ENCODE measurements at places on chromosomes 7 and 10.
A peak's percentile ranks its signal among the peaks of the same experiment; 100 is the strongest.

DNA sequence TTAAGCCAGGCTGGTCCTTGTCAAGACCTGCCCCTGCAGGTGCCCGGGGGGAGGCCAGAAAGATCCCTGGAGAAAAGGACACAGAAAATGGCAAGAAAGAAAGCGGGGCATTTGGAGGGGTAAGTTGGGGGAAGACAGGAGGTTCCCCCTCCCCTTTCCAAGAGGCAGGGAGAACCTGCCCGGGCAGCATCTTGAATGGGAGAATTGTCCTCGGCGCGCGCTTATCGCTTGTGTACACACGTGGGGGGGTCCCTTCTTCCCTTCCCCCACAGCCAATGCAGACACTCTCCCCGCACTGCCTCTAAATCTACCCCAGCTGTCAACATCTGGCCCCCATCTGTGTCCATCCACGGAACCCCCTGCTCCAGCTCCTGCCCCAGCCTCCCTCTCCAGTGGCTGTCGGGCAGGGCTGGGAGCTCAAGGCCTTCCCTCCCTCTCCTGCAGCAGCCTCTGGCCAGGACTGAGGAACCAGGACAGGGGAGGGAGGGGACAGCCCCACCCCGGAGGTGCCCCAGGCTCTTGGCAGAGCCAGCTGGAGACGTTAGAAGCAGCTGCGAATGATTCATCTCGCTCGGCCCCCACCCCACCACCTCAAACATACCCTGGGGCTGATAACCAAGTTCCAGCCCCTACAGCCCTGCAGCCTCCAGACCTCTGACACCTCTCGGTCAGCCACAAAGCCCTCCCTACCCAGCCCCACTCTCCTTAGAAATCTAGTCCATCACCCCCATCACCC lies 25.3 kb downstream of the EPHB4 start:
- DNase-seq, result no peak

DNA sequence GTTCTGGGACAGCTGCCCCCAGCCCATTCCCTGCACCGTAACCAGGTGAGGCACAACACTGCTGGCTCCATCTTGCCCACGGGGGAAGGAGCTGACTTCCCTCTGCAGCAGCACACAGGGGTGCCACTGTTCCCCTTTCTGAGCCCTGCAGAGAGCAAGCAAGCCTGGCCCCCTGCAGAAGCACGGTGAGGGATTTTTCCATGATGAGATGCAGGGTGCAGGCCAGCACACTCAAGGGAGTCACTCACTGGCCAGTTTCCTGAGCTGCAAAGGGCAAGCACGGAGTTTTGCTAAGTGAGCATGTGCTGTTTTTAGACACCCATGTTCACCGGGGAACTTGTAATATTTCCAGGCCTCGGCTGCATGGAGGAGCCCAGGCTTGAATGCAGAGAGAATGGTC lies 176.6 kb downstream of the PIP4K2A start:
- no peak for DNase-seq

DNA sequence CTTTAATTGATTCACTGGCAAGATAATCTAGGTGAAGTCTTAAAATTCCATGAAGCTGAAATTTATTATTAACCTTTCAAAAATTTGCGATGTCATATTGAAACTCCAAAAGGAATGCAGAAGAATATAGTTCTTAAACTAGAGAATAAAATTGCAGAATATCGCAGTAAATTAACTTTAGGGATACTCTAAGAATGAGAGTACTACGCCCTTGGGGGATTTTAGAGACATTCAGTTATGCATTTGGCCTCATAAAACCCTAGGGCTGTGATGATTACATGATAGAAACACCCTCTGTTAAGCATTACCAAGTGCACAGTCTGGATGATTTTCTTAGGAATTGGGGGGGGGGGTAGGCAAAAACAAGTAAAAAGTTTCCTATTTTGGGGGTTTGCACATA lies 3.7 kb downstream of the WNT2 start:
- DNase-seq, result no peak

- no peak for DNase-seq
Observed at GRCh38 chr10:86790394-86790793, 34.0 kb downstream of the BMPR1A start.

GRCh38 chr10:101066146-101066895 lies 4.5 kb downstream of the KAZALD1 start:
- peak; percentile 30 for DNase-seq

DNA sequence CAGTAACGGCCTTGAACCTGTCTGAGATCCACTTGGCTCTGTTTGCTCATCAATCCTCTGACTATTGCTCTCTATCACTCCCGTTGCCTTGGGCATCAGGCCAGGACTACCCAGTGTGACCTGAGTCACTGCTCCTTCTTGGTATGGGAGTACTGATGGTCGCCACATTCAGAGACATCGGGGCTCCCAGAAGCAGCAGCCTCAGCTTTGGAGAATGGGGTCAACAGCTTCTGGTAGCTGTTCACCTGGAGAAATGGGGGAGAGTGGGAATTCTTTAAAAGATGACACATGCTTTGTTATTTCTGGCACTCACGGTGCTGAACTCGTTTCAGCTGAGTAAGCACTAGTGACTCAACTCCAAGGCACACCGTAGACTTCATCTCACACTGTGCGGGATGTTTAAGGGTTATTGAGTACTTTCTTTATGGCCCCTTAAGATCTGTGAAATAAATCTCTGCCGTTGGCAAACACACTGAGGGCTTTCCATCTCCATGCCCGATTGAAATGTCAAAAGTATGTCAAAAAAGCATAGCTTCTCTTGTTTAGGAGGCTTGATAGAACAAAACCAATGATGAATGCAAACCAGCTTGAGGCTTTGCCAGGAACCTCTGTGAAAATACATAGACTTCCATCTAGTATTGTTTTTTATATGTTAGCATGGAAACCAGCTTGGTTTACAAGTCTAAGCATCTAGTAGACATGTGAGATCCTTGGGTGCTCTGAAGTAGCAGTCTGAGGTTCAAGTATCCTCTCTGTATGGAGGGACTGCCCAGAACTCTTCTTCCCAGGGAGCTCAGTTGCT lies 333.1 kb downstream of the CXCL12 start:
- DNase-seq, result peak; percentile 69

- DNase-seq, result peak; percentile 54
Observed at GRCh38 chr10:102300278-102300843, 55.0 kb downstream of the GBF1 start.

GRCh38 chr10:67629461-67629971 lies 66.5 kb downstream of the CTNNA3 start:
- DNase-seq, result peak; percentile 13

- no peak for DNase-seq
Observed at GRCh38 chr7:78521961-78522360, 723.4 kb downstream of the PHTF2 start.

DNA sequence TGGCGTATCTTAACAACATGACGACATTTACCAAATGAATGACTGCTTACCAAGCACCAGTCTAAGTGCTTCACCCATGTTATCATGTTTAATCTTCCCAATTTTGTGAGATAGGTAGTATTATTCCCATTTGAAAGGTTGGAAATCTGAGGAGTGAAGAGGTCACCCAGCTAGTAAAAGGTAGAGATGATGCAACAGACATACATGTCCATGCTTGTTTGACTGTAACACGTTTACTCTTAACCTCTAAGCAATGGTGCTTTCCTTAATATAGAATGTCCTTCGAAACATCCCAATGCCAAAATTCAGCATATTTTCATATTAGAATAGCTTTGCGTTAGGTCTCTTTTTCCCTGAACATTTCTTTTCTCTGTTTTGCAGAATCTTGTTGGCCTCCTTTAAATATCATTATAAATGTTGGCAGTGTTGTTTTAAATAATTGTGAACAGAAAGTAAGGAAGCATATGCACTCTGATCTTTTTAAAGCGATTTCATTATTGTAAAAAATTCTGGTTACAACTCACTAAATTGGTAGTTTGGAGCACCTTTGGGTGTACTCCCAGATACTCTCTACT lies 722.8 kb downstream of the AUTS2 start:
- DNase-seq, result no peak

DNA sequence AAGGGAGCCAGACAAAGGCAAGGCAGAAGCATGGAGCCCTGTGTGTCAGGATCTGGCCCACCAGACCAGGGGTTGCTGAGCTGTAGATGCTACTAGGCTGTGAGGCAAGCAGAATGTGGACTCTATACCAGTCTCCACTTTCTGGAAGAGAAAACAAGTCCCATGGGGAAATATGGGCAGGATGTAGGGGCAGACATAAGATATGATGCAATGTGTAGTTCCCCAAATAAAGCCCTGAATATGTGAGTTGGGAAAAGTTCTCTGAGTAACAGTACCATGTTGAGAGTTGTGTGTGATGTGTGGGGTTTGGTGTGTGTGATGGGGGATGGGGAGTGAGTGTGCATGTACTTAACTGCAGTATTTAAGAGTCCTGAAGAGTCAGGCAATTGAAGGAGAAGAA lies 62.3 kb downstream of the NPSR1 start:
- DNase-seq, result no peak

GRCh38 chr10:101766753-101767599 lies 8.9 kb downstream of the FGF8 start:
- DNase-seq, result no peak

DNA sequence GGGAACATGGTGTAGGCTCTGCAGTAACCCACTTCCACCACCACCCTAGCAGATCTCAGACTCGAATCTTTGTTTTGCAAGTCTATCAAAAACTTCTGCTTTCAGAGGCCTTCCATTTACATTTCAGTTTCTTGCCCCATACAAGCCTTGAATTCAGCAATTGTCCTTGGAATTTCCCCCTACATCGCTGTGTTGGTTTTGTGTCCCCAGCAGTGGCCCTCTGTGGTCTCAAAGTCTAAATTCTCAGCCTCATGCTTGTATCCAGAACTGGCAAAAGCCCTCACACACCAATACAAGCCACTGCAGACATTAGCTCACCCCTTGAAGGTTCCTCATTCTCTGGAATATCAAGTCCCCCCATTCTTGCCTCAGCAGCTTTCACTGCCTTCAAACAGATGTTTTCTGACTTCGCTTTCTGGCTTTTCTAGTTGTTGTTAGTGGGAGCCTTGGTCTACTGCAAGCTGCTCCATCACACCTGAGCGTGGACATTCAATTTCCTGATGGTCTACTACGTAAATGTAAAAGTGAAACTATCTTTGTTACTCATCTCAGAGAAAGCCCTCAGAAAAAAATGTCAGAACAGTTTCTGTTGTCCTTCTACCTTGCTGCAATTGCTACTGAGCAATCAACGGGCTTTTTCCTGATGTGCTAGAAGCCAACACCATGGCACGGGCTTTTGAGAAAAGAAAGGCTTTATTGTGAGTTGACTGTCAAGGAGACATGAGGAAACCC lies 1.8 kb upstream of the NUB1 start:
- DNase-seq, result no peak

DNA sequence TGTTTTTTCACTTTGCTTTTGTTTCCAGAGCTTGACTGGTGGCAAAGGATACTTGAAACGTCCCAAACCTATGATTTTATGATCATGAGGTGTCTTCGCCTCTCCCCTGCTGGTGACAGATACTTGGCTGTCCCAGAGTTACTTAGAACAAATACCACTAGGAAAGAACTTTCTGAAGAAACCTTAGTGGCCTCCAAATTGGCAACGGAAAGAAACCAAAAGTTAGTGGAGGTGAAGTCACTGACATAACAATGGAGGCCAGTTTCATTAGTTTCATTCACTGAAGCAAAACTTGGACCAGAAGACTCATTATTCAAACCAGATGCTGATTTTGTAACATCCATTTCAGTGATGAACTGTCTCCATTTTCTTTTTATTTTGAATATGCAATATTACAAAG lies 68.6 kb downstream of the JAZF1 start:
- DNase-seq, result peak; percentile 28

- DNase-seq, result no peak
Observed at GRCh38 chr7:101615446-101615845, 13.7 kb downstream of the MYL10 start.

- no peak for DNase-seq
Observed at GRCh38 chr10:17865351-17865750, 56.2 kb downstream of the MRC1 start.

DNA sequence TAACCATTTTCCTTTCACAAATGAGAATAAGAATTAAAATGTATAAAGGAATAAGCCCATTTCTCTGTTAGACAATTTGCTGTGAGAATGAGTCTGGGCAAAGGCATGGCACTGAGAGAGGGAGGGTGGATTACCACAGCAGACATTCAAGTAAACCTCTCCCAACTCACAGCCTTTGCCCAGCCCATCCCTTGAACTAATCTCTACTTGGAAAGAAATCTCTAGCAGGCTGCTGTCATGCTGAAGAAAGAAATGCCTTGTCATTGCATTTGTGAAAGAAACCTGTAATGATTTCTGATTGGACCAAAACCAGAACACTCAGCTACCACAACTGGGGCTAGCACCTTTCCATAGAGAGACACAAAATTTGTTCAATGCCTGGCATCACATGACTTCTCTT lies 39.2 kb downstream of the CH25H start:
- no peak for DNase-seq

- DNase-seq, result no peak
Observed at GRCh38 chr10:57035310-57035709, 674.3 kb upstream of the ZWINT start.

DNA sequence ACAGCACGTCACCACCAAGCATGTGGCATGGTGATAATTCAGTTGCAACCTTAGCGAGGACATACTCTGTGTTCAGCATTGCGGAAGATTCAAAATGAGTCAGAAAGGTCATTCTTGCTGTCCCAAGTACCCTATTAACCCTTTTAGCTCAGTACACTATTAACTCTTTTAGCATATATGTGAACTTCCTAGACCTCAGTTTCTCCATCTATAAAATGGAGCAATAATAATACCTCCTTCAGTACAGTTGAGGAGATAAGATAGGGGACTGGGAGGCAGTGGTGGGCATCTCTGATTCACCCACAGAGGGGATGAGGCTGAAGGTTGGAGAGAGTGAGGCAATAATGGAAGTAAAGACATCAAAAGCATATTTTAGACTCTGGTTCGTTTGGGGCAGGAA lies 67.3 kb downstream of the XRCC2 start:
- DNase-seq, result no peak

DNA sequence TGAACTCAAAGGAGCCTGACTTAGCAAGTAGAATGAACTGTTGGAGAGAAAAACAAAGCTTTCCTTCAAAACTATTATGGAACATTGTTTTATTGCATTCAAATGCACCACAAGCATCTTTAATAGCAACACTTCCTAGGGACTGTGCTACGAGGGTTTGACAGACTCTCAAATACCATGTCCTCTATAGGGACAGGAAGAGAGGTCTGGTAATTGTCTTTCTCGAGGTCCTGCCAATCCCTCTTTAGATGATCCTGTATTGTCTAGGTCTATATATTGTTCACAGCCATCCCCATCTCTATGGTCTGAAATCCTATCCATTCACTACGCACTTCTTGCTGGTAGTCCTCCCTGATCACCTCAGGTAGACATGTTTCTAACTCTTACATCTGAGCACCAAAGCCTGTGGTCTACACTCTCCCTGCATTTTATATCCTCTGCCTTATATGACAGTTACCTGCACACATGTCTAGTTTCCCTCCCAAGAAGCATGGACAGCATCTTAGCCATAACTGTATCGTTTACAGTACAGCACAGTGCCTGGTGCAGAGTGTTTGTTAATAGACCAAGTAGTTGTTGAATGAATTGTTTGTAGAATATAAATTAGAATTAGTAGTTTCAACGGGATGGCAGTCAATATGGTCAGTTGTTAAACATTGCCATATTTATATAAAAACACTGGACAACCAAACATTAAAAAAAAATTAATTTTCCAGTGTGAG lies 21.7 kb upstream of the LRRC17 start:
- no peak for DNase-seq

- no peak for DNase-seq
Observed at GRCh38 chr10:44424957-44425356, 40.1 kb upstream of the CXCL12 start.

GRCh38 chr10:34905200-34905927 lies 90.3 kb upstream of the PARD3 start:
- no peak for DNase-seq
